NCI-H1436 (cell line): ENCODE measurements at places on chromosomes 5 and 9.

DNA sequence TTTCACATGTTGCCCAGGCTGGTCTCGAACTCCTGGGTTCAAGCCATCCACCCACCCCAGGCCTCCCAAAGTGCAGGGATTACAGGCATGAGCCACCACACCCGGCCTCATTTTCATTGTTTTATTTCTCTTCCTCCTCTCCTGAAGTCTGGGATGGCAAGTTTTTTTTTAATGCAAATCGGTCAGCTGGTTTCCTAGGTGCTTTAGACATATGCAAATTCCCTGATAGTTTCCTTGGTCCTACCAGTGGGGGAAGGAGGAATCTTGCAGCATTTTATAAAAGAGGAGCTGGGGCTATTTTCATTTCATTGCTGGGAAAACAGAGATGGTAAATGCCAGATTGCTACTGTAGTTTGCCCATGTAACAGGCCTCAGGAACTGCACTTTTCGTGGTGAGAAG, 179.4 kb downstream of the ACTL7B start:
- DNase-seq = no peak

- no peak for DNase-seq
These were observed 15.8 kb upstream of the UBAC1 start for GRCh38 chr9:135976944-135977343.

DNA sequence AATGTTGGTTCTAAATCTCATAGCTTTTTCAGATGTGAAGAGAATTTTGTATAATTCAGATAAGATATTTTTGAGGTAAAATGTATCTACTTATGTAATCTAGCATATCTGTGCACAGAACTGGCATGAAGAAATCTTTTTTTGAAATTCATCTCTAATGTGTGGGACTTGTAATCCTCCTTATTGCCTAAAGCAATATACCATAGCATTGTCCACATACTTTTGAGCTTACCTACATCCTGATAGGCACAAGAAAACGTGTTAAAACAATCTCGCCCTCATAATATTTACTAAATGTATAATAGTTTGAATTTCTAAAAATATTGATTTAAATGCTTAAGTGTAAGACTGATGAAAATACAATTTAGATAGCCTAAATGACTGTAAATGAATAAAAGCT, 1686.5 kb upstream of the ACO1 start:
- no peak for DNase-seq

GRCh38 chr9:68832861-68833518, 128.0 kb downstream of the PIP5K1B start:
- DNase-seq = no peak

- DNase-seq = no peak
These were observed 27.0 kb downstream of the POU4F3 start for GRCh38 chr5:146365618-146366017.

- DNase-seq = no peak
These were observed 375.1 kb upstream of the ST8SIA4 start for GRCh38 chr5:101278011-101278687.

DNA sequence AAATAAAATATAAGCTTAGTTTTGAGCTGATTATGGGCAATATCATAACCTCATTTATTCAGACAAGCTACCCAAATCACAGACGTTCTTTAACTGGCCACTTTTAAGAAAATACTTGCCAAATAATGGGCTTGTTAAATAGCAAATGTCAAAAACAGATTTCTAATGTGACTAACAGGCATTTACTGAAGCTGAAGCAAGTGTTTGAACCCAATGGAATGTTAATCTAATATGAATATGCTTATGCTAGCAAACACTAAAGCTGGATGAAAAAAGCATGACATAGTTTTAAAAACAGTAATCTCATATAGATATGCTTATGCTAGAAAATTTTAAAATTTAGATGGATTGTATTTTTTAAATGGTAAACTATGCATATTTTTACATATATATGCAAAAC, 411.6 kb upstream of the PTGER4 start:
- no peak for DNase-seq

GRCh38 chr5:155402927-155403640, 389.5 kb downstream of the KIF4B start:
- DNase-seq = peak; percentile 81

GRCh38 chr9:126550891-126551351, 62.8 kb upstream of the LMX1B start:
- no peak for DNase-seq

- no peak for DNase-seq
These were observed 673.9 kb upstream of the DMAC1 start for GRCh38 chr9:8473244-8474020.

DNA sequence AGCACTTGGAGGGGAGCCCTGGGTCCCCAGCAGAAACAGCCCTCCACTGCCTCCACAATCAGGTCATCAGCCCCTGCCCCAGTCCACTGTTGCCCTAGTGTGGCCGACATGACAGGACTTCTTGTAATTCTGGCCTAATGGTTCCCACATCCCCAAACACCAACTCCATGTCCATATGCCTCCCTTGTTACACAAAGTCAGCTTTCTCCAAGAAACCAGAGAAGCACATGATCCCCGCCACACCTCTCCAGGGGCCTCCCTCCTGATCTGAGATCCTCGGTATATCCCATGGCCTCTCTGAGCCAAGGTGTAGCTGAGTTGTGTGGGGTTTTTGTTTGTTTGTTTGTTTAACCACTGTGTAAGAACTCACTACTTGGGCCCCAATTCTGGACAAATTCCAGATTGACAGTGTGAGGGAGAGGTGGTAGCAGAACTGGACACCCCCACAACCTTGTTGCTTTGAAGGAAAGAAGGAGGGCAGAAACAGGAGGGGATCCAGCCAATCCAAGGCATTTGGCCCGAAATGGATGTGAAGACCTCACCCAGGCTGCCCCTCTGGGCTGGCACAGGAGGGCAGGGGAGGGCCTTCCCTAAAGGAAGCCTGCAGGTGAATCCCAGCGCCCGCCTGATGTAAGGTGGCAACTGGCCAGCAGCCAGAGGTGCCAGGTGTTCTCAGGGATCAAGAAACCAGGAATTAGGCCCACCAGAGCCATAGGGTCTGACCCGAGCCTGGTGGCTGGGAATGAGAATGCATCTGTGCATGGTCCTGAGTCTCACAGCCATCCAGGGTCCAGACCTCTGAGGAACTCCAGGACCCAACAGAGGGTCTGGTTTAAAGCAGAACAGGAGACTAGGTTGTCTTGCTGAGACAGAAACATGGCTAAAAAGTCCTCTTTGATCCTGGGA, 13.4 kb downstream of the IRF1 start:
- no peak for DNase-seq

DNA sequence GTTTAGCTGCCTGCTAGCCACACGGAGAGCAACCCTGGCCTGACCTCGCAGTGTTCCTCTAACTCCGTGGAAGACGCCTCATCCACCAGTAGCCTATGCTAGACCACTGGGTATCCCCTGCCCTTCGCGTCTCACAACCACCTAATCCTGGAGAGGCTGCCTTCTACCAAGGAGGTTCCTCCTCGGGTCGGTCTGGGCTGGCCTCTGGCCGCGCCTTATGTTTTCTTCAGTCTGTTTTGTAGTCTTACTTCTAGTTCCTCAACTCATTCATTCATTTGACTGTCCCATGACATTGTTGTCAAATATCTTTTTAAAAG, 1.6 kb upstream of the TPM2 start:
- DNase-seq = no peak

GRCh38 chr5:22053195-22053594, 799.9 kb downstream of the CDH12 start:
- peak; percentile 1 for DNase-seq

GRCh38 chr5:107293541-107294210, 377.1 kb downstream of the EFNA5 start:
- no peak for DNase-seq

DNA sequence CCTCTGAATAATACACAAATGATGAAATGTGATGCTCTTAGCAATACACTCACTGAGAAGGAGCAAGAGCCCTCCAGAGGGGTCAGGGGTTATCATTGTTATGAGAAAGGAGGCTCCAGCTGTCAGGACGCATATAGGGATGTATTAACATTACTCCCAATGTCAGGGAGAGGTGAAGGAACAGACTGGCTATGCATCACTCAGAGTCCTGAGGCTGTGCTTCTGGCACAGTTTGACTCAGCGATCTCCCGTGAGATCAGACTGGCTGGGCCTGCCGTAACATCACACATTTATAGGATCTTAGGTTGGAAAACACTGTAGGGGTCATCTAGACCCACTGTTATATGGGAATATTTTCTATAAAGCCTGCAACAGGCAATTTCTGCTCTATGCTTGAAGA, 226.5 kb upstream of the GLRA1 start:
- DNase-seq = no peak

DNA sequence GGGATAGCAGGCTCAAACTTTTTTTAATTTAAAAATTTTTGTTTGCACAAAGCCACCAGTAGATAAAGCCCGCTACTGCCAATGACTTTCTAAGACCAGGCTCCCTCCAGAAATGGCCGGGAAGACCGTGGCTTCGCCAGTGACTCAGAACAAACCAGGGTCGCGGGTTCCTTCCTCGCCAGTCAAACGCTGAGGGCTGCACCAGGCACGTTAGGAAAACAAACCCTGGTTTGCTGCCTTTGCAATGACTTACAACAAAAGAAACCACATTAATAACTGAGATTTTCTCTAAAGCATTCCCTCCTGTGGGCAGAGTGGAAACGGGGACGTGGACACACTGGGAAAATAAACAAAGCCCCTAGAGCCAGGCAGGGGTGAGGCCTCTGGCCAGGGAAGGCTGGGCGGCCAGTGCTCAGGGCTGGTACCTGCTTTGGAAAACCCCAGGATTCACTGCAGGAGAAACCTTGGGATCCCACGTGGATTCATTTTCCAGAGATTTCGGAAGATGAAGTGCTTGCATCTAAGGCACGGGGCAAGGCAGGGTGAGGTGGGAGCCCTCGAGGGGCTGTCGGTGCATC, 3.8 kb downstream of the PRRX2 start:
- no peak for DNase-seq

DNA sequence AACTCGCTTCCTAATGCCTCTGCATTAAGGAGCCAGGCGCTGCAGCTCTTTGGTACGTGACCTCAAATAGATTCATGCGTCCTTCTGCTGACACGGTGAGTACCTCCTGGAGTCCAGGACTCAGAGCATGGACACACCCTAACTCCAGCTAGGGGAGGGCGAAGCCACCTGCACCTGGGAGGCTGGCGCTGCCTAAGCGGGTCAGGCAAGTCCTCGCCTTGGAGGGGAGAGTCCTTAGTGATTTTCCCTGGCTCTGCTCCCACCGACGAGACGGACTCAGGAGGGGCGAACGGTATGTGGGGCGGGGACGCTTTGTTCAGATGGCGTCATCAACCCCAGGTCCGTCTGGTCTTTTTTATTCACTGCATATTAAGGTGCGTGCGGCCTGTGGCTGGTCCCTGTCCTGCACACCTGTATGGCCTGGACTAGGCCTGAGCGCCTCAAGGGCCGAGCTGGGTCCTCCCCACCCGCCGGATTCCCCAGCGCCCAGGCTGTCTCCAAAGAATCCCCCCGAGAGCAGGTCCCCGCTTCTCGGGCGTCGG, 50.3 kb downstream of the NSUN2 start:
- no peak for DNase-seq

- DNase-seq = no peak
These were observed 33.2 kb downstream of the SLC36A1 start for GRCh38 chr5:151480384-151481293.

- DNase-seq = no peak
These were observed 66.9 kb upstream of the GLIS3 start for GRCh38 chr9:4366591-4367330.

- DNase-seq = no peak
These were observed 31.6 kb downstream of the TMEM161B start for GRCh38 chr5:88236866-88237642.

- DNase-seq = no peak
These were observed 10.6 kb downstream of the TMEM167A start for GRCh38 chr5:83066548-83067110.

DNA sequence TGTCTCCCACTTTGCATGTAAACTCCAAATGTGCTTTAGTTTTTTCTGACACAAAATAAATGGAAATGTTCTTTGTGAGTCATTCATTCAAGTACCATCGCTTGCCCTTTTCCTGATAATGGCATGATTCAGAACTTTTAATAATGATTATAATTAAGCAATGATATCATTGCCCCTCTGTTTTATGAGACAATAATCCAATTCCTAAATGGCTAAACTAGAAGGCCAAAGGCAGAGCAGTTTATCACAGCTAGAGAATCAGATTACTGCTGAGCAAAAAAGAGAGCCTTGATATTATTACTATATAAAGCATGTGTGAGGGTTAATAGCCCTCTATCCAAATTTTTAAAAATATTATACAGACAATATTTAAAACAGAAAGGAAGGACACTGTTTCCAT, 484.2 kb upstream of the PTPRD start:
- no peak for DNase-seq

- no peak for DNase-seq
These were observed 2331.9 kb downstream of the MAT2B start for GRCh38 chr5:165837286-165837685.

DNA sequence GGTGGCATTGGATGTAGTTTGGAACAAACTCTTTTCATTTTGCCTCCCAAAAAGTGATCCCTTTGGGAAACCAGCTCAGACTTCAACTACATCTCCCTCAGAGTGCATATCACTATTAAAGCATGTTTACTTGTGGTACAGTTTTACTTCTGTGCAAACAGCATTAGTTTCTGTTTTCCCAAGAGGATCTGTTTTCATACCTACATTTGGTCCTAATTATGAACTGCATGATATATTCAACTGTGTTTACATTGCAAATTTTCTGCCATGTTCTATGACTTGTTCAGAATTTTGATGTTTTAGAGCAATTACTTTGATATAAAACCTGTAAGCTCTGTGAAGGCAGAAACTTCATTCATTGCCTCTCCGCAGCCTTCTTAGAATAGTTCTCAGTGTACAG, 681.5 kb upstream of the ACO1 start:
- DNase-seq = no peak

GRCh38 chr9:135040892-135041291, 46.6 kb upstream of the OLFM1 start:
- no peak for DNase-seq

DNA sequence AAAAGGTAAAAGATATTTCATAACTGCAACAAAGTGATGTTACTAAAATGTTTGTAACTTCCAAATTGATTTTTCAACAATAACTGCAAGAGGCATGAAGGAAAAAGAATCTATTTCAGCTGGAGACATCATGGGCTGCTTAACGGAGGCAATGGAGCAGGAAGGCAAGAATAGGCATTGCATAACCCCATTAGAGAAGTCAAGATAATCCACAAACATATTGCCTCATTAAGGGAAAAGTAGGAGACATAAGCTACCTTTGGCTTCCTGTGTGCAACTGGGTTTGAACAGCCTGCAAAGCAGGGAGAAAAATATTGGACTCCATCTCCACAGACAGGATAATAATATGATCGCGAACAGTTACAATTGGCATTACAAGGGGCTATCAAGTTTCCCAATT, 46.7 kb downstream of the SLCO4C1 start:
- no peak for DNase-seq

DNA sequence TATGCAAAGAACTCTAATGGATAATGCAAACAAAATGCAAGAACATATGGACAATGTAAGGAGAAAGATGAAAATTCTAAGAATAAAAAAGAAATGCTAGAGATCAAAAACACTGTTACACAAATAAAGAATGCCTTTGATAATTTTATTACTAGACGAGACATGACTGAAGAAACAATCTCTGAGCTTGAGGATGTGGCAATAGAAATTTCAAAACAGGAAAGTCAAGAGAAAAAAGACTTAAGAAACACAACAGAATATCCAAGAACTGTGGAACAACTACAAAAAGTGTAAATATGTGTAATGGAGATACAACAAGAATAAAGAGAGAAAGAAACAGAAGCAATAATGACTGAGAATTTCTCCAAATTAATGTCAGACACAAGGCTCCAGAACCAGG, 140.5 kb upstream of the ACOT12 start:
- no peak for DNase-seq

- no peak for DNase-seq
These were observed 95.6 kb downstream of the GNAQ start for GRCh38 chr9:77935974-77936373.
